Mesothelial cell of epicardium (in vitro differentiated cells): ENCODE measurements at places on chromosomes 2 and 18.

DNA sequence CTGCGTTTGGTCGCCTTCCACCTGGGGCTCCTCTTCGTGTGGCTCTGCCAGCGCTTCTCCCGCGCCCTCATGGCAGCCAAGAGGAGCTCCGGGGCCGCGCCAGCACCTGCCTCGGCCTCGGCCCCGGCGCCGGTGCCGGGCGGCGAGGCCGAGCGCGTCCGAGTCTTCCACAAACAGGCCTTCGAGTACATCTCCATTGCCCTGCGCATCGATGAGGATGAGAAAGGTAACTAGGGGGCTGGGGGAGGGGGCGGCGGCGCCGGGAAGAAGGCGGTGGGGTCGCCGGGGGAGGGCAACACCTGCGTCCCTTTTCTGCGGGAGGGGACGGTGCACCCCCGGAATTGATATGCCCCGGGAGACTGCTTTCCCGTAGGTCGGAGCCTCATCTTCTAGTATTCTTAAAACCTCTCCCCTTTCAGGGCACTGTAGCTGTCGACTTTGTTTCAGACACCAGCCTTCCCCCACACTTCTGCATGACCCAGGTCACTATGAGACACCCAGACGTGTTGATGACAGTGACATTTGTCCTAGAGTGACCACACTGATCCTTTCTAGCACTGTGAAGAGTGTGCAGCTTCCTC lies 755 bp downstream of the SPAST start:
- no peak for DNase-seq

GRCh38 chr2:10045561-10046355 lies 2.4 kb downstream of the KLF11 start:
- no peak for DNase-seq

DNA sequence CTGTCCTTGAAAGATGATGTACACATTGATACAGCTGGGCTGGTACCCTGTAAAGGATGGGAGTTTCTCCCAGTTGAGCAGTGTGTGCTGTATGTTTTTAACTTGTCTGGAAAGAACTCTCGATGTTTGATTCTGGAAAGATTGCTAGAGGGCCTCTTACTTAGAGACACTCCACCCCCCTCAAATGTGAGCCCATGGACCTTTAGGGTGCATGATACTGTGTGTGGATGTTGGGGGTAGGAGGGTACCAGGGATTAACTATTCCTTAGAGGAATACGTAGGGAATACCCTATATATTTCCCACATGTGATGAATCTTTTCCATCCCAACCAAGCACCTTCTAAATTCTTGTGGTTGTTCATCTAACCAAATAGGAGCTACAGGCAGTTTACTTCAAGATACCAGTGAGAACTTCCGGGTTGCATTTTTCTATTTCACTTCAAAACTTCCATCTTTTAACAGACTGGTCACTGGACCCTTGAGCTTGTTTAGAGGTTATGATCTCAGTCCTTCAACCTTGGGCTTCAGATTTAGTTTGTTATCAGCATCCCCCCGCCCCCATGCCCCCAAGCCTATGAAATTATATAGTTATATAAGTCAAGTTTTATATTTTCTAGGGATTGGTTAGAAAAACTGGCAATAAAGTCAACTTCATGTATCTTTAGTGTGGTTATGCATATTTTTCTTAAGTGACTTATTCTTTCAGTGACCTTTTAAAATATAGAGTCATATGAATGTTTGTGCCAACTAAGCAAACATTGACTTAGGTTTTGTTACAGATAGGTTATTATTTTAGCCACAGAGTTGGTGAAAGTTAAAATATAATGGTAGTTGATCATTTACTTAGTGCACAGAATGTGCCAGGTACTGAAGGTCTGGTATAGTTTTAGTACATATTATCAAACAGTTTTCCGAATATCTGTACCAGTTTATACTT lies 18.2 kb downstream of the AFTPH start:
- no peak for DNase-seq

DNA sequence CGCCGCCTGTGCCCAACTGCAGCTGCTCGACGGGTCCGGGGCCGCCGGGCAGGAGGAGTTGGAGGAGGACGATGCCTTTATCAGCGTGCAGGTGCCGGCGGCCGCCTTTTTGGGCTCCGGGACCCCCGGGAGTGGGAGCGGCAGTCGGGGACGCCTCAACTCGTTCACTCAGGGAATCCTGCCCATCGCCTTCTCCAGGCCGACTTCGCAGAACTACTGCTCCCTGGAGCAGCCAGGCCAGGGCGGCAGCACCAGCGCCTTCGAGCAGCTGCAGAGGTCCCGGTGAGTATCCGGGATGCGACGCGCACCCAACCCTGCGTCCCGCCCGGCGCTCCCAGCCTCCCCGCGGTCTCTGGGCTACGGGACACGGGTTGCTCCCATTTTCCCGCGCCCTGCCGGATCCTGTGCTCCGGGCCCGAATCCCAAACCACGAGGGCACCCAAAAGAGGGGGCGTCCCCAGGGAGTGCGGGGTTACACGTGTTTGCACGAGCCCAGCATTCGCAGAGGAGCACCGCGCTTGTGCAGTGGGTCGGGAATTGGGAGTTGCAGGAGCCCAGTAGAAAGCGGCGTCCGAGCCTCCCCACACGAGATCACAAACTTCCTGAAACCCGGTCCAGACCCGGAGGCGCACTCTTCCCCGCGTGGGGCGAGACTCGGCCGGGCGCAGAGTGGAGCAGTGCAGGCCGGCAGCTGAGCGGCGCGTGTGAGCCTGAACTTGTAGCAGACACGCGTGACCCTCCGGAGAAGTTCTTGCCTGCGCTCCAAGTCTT lies 1.2 kb downstream of the CABLES1 start:
- DNase-seq = no peak

- no peak for DNase-seq
These were observed 7.7 kb downstream of the CD302 start for GRCh38 chr2:159790323-159790722.

- DNase-seq = no peak
These were observed 437.0 kb upstream of the ETAA1 start for GRCh38 chr2:66960161-66960560.

DNA sequence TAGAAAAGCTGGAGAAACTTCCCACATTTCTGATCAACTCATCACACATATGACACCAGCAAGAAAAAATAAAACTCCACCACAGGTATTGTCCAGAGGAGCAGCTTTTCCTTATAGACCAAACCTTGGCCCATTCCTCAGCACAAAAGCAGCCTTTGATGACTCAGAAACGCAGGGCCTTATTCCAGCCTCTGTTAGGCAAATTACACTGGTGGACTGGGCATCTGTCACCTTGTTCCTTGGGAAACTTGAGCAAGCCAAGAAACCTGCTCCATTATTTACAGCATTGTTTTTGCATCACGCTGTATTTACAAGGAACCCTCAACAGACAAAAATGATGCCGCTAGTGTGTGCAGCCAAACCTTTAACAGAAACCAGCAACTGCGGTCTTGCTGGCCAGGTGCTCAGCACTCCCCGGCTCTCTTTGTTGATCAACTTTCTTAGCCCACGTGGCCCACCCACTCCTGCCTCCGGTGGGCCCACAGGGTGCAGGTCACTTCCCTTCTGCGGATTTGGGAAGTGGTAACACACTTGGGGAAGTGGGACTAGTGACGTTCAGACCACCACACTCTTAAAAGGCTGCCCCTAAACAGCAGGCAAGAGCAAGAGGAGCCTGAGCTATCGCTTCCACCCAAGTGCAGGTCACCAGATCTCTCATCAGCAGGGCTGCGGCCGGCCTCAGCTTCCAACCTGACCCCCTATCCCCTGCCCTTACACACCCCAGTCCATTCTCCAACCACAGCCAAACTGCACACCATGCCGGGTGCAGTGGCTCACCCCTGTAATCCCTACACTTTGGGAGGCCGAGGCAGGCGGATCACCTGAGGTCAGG lies 1.5 kb downstream of the AP1S3 start:
- no peak for DNase-seq

- DNase-seq = no peak
These were observed 96.3 kb upstream of the RASGRP3 start for GRCh38 chr2:33380001-33380609.
